ENCODE measurements at places on chromosomes 4 and X.

DNA sequence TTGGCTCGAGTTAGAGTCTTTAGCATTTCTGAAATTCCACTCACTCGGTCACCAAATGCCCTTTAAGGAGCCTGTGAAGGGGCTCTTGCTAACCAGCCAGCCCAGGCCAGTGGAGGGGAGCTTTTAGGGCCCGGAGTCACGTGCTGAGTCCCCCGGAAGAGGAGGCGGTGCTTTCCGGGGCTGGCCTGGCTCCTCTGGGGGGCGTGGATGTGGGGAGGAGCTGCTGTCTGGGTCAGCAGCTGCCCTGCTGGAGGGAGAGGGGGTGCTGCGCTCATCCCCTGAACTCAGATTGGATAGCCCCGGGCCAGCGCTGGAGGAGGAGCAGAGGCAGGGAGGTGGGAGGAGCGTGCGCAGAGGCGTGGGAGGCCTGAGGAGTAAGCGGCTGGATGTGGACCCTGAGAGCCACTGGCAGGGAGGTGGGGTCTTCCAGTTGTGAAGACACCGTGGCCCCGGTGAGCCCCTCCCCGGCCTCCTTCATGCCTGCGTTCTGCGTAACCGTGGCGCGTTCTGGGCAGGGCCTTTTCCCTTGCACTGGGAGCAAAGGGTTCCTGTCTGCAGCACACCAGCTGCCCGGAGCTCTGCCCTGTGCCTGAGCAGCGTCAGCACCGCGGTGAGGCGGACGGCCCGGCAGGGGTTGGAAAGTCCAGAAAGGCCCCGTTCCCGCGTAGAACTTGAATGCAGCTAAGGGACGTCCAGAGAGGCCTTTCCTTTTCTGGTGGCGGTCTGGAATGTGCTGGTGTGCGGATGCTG lies 19.7 kb downstream of the MAEA start:
- peak; percentile 55 for DNase-seq

- no peak for DNase-seq
Measured at GRCh38 chr4:42119886-42120285, 32.6 kb downstream of the BEND4 start.

DNA sequence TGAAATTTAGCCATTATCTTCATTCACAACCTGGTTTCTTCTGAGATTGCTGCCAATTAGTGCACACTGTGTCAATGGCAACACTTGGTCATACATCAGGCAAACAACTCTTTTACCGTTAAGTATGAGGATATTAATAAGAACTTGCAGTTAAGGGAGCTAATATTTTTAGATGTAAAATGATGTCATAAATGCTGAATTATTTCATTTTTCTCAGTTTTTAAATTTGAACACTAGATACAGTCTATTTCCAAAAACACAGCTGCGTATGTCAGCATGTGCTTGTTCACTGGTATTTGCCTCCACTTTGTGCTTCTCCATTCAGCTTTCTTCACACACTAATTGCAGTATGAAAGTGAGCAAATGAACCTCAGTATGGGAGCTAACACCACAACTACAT lies 1.6 kb downstream of the KLHL13 start:
- DNase-seq, result no peak

GRCh38 chr4:126916626-126917140 lies 716.1 kb upstream of the INTU start:
- DNase-seq, result no peak

DNA sequence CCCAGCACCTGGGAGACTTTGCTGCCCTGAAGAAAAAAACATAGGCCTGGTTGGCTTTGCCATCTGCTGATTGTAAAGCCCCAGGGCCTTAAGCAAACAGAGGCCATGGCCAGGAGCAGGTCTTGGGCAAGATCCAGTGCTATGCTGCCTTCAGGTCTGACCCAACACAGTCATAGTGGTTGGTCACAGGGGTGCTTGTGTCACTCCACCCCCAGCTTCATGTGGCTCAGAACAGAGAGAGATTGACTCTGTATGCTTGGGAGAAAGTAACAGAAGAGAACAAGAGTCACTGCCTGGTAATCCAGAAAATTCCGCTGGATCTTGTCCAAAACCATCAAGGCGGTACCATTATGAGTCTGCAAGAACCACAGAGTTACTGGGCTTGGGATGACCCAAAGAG lies 24.4 kb upstream of the SMARCA5 start:
- DNase-seq, result no peak

- no peak for DNase-seq
Measured at GRCh38 chrX:22118161-22118830, 86.2 kb downstream of the PHEX start.

DNA sequence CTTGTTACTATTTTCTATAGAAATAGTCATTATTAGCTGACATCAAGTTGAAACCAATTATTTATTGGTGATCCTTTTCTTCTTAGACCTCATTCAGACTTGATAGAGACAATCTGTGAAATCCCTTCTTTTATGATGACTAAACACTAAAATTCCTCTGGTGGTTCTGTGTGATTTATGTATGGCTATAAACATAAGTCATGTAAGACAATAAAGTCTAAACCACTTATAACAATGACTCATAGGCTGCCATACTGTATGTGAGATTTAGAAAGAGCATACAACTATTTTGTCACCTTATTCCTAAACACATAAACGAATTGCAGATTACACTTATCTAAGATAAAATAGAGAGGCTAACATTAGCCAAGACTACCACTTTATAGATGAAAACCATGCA lies 101.1 kb upstream of the PRR32 start:
- DNase-seq, result no peak

GRCh38 chr4:148238811-148239493 lies 203.3 kb downstream of the NR3C2 start:
- no peak for DNase-seq

DNA sequence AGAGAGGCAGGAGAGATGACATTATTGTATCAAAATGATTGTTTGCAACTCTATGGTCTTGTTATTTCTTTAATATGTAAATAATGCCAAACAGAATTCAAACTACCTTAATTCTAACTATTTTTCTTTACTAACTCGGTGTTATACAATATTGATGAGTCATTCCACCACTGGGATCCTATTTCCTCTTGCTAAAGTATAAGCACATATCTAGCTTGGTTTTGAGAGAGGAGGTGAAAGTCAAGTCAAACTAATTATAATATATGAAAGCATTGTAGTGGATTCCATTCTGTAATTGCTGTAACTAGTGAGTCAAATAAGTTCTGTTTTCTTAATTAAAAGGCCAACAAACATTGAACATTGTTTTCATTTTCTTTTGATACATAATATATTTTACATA lies 837.6 kb downstream of the PDHA2 start:
- DNase-seq, result no peak

DNA sequence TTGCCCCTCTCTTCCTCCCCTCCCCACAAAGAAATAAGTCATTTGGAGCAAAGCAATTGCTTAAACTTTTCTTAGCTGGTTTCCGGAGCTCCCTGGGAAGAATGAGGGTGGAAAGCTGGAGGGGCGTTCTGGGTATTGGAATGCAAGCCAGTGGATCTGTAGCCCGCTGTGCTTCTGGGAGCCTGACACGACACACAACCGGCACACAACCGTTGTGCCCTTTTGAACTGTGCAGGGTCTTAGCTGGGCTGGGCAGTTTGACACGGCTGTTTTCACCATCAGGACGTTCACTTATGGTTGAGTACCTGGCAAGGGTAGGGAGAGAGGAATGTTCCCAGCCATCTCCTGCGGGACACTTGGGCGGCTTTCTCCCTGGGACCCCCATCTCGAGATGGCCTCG lies 38.3 kb downstream of the SHROOM2 start:
- DNase-seq, result no peak

DNA sequence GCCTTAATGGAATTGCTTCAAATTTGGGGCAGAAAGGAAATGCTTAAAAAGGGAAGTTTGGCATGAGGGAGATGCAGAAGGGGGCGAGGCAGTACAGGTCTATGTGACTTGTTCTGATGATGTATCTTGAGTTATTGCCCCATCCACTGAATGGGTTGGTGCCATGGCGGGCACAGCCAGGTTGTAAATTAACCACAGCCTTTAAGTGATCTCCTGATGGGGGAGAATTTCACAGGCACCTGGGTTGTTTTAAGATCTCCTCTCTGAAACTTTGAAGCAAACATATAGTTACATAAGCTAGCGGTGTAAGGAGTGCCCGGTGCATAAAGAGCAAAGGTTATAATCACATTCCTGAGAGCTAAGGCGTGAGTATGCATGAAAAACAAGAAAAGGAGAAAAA lies 37.0 kb downstream of the NPY5R start:
- no peak for DNase-seq

DNA sequence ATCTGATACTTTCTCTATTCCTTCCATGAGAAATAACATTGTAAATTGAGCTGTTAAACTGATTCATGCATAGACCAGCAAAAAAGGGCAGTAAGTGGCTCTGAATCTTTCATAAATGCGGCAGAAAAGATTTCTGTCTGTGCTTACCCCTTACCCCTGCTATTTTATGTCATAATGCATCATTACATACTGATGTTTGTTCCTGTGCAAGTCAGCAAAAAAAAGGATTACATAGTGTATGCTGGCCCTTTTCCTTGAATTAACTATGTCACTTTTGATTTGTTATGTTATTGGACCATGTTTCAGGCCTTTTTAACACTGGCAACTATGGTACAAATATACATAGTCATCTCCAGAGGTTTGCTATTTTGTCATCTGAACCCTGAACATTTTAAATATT lies 2159.7 kb downstream of the PCDH7 start:
- DNase-seq, result no peak

- DNase-seq, result peak; percentile 33
Measured at GRCh38 chr4:170047771-170048354, 21.7 kb upstream of the MFAP3L start.

- DNase-seq, result no peak
Measured at GRCh38 chr4:138298866-138299265, 56.7 kb upstream of the SLC7A11 start.

GRCh38 chr4:184801781-184802696 lies 23.7 kb downstream of the ACSL1 start:
- DNase-seq, result no peak

- no peak for DNase-seq
Measured at GRCh38 chr4:128880662-128881061, 71.2 kb downstream of the JADE1 start.

- DNase-seq, result no peak
Measured at GRCh38 chrX:136954930-136955329, 74.4 kb upstream of the RBMX start.

DNA sequence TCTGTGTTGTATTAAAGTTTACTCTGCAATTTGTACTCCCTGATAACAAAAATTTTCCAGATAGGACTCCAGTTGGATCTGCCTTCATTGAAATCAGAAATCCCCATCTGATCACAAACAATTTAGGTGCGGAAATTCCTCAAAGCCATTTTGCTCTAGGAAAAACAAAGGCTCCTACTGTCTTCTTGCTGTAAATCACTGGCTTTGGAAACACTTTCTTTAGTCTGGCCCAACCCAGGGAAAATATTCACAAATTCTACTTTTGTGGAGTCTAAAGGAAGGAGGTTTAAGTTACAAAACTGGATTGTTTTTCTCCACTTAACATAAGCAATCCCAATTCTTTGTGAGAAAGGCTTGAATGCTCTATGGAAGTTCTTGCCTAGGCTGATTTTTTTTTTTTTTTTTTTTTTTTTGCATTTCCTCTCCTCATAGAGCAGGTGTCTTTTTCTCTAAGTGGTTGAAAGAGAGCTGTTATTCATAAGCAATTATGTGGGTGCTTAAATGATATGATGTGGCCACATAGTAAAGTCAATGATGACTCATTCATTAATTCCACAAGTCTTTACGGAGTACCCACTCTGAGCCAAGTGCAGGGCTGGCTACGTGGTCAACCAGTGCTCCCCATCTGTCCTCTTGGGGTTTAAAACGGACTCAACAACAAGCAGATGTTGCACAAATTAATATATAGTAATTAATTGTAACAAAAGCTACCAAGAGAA lies 261.4 kb downstream of the LDB2 start:
- DNase-seq, result no peak

GRCh38 chrX:57900975-57901374 lies 9.3 kb downstream of the ZXDA start:
- no peak for DNase-seq

DNA sequence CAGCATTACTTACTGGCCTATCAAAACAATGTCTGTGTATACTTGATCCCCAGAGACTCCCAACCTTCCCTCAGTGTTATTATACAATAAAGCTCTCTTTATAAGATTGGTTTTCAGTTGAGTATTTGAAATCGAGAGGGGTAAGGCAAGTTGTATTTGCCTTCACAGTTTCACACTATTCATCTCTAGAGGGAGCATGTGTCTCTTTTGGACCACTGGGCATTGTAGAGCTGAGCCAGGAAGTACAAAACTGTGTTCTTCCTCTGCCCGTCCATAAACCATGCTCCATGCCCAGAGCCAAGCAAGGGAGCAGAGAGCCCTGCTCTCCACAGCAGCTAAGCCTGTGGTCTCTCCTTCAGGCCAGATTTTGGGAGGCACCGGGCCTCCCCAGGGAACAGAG lies 61.5 kb upstream of the HHIP start:
- no peak for DNase-seq

- DNase-seq, result no peak
Measured at GRCh38 chr4:74487771-74488170, 42.8 kb downstream of the AREG start.

GRCh38 chrX:136598631-136599030 lies 49.3 kb upstream of the CD40LG start:
- no peak for DNase-seq

DNA sequence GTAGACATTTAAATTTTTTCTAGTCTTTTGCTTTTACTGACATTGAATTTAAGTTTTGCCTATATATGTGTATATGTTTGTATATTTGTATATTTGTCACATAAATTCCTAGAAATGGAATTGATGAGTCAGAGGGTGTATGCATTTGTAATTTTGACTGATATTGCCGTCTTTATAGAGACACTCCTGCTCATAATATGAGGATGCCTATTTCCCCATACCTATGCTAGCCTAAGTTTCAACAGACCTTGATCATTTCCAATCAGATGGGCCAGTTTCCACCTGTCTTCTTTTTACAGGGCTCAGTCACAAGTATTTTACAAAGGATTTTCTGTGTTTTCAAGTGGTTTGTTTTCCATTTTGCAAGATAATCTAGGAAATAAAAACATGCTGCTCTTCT lies 10.8 kb downstream of the PDLIM5 start:
- no peak for DNase-seq

- no peak for DNase-seq
Measured at GRCh38 chr4:17128268-17128667, 229.8 kb upstream of the LDB2 start.

DNA sequence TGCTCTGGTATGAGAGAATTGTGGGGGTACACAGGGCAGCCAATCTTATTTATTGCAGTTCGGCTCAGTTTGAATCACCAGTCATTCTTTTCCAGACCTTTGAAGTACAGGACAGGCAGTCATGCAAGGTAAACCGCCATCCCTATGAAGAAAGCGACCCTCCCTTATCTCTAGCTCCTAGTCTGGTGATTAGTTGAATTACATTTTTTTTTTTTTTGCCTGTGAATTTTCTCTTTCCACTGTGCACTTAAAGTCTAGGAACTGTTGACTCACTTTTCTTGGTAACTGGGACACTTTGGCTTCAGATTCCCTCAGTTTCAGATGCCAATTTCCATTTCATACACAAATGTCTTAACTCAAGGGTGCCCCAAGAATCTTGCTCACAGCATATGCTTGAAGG lies 82.4 kb upstream of the FAM9C start:
- DNase-seq, result no peak
